ENCODE measurements at places on chromosomes 12 and 14. TPM values are rescaled to one million over a fixed set of nuclear protein-coding genes. Genes with fewer than 3 reads are reported as not detected.

DNA sequence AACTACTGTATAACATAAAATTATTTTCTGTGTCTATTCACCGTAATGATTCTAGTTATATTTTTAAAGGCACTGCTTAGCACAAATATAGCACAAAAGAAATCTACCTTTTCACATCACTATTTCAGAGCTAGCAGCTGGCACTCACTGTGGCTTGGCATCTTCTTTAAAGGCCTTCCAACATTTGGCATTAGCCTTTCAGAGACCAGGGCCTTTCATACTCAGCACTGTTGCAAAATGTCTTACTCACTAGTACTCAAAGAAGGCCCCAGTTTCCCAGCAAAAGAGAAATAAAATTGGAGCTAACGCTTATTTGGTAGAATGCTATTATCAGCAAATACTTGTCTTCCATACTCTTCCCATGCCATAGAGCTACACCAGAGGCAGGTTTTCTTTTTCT is 238.4 kb downstream of the MED13L start:
- H3K36me3 ChIP-seq, result no peaks in the 10 kb centered on the region
- no peak for DNase-seq
- H3K27ac ChIP-seq, result no peak overlapping the region
- no peaks in the 10 kb centered on the region for H3K27me3 ChIP-seq
- H3K4me1 ChIP-seq, result no peaks in the 10 kb centered on the region
- H3K4me3 ChIP-seq, result no peak overlapping the region

DNA sequence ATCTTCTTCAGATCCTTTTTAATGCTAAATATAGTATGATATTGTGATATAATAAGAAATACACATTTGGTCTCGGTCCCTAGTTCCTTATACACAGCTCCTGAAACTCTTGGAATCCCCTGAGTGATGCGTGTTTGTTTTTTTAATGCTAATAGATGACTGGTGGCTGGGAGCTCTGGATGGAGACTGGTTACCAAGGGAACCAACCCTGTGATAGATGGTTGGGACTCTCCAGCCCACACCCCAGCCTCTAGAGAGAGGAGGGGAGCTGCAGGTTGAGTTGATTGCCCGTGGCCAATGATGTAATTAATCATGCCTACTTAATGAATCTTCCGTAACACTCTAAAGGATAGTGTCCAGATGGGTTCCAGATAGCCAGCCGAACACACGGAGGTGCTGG is 140.6 kb downstream of the FBXL14 start:
- no peaks in the 10 kb centered on the region for H3K4me1 ChIP-seq
- no peak overlapping the region for H3K4me3 ChIP-seq
- H3K27me3 ChIP-seq, result no peaks in the 10 kb centered on the region
- no peak overlapping the region for H3K27ac ChIP-seq

DNA sequence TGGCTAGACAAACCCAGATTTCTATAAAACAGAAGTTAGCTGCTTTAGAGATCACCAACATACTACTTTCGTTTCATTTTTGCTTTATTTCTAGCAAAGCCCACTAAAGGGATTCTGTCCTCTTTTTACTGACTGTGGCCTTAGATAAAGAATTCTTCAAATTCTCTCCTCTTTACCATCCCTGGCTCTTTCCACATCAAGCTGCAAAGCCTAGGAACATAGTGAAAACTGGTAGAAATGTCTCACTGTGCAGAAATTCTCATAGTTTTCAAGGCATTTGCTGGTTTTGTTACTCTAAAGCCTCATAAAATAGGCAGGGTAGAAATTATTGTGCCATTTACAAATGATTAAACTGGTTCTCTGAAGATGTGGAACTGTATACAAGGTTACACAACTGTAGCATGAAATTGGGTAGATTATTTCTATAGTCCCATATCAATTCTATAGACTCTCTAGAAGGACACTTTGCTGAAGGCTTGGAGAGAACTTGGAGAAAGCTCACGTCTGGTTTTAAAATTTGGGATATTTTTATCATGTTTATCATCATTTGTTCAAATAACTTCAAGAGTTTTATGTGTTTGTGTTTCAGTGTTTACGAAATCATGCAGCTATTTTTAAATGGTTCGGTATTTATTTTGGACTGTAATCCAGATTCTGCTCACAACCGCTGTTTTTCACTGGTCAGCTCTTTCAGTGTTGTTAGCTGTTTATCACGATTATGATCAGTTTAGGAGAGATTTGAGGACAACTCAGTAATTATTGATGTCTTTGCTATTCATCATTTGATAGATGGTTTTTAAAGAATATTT is 36.7 kb upstream of the CSRP2 start:
- no peak for DNase-seq
- H3K27me3 ChIP-seq, result no peaks in the 10 kb centered on the region
- no peak overlapping the region for H3K4me3 ChIP-seq
- H3K36me3 ChIP-seq, result no peaks in the 10 kb centered on the region
- H3K27ac ChIP-seq, result peak overlapping the region; percentile 19

BDKRB2 gene
- 4.2 TPM for total RNA-seq

CLEC1B gene
- not detected for total RNA-seq

ADSS1 gene
- total RNA-seq, result 6.9 TPM

DNA sequence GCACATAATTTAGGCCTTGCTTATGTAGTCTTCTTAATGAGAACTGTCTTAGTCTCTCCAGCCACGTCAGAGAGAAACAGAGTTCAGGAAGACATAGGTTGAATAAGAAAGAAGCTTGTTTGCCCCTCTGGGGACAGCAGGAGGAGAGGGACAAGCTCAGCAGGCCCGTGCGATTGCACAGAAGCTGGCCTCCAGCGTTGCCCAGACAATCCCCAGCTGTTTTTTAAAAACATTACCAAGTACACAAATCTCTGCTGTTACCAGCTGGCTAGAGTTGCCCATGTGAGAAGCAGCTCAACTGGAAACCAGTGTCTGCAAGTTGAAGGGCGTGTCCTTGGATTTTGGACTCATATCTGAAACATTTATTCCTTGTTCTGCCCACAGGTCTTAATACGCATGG is 232.6 kb downstream of the EFCAB11 start:
- no peak overlapping the region for H3K4me3 ChIP-seq
- no peak for DNase-seq
- no peaks in the 10 kb centered on the region for H3K27me3 ChIP-seq
- no peak overlapping the region for H3K27ac ChIP-seq

ALX1 gene
- total RNA-seq, result not detected

TRHDE gene
- 43.2 TPM for total RNA-seq

VRK1 gene
- total RNA-seq, result 13.1 TPM

GRCh38 chr12:532908-533565 is 73.3 kb downstream of the B4GALNT3 start:
- no peak overlapping the region for H3K4me3 ChIP-seq
- H3K27ac ChIP-seq, result no peak overlapping the region
- H3K36me3 ChIP-seq, result no peaks in the 10 kb centered on the region
- no peaks in the 10 kb centered on the region for H3K27me3 ChIP-seq
- H3K4me1 ChIP-seq, result no peaks in the 10 kb centered on the region

GRCh38 chr14:69852531-69853321 is 26.5 kb upstream of the SMOC1 start:
- H3K36me3 ChIP-seq, result no peaks in the 10 kb centered on the region
- no peak for DNase-seq

- no peak overlapping the region for H3K4me3 ChIP-seq
- H3K27me3 ChIP-seq, result no peaks in the 10 kb centered on the region
- no peak for DNase-seq
- H3K36me3 ChIP-seq, result no peaks in the 10 kb centered on the region
Observed at GRCh38 chr12:104506676-104507401, 50.1 kb downstream of the CHST11 start.

GRCh38 chr12:84435682-84436081 is 476.9 kb downstream of the SLC6A15 start:
- no peaks in the 10 kb centered on the region for H3K27me3 ChIP-seq
- H3K4me3 ChIP-seq, result no peak overlapping the region
- H3K36me3 ChIP-seq, result no peaks in the 10 kb centered on the region
- no peaks in the 10 kb centered on the region for H3K4me1 ChIP-seq
- no peak for DNase-seq

CYP27B1 gene
- total RNA-seq, result 0.48 TPM

DNA sequence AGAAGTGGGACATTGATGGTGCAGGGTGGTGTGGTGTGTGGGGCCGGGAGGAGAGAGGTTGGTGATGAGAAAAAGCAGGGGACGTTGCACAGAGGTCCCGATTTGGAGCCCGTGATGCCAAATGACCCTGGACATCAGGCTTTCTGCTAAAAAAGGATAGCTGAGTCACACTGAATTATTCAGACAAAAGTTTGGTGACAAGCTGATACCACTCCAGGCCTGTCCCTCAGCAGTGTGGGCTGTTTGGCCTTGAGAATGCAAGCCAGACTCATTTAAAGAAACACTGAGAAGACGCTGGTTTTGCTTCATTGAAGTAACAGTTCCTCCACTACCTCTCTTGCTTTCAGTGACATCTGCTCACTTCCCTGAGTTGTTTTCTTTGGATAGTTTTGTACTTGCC is 262.1 kb upstream of the PWP1 start:
- no peaks in the 10 kb centered on the region for H3K27me3 ChIP-seq
- H3K4me3 ChIP-seq, result no peak overlapping the region
- no peak overlapping the region for H3K27ac ChIP-seq
- DNase-seq, result no peak
- H3K4me1 ChIP-seq, result no peaks in the 10 kb centered on the region

DNA sequence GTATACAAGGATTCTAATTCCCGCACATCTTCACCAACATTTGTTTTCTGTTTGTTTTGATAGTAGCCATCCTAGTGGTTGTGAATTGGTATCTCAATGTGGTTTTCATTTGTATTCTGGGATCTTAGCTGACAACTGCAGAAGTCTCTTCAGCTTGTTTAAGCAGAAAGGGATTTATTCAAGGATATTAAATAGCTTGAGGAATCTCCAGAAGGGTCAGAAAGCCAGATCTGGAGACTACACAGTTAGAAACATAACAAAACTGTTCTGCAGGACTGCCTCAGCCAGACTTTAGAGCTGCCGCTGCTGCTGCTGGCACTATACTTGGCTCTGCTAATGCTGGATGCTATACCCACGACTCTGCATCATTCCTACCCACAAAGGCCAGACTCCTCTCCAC is 13.4 kb upstream of the CDKL1 start:
- no peak overlapping the region for H3K27ac ChIP-seq
- no peaks in the 10 kb centered on the region for H3K36me3 ChIP-seq
- H3K4me1 ChIP-seq, result no peaks in the 10 kb centered on the region
- no peaks in the 10 kb centered on the region for H3K27me3 ChIP-seq

TSPAN19 gene
- total RNA-seq, result not detected

DNA sequence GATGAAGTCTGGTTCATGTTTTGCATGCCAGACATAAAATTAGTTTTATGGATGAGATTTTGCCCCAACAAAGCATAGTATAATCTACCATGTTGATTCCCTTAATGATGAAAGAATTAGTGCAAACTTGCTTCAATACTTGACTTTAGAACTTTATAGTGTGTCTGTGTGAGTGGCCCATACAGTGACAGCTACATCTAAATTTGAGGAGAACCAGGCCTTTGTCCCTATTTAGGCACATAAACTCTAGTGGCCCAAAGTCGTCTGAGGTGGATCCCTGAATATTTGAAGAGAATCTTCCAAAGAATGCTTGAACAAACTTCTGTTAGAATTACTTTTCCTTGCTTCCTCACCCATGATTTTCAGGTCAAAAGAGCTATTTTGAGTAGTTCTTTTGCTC is 70.4 kb downstream of the POLR3B start:
- no peaks in the 10 kb centered on the region for H3K4me1 ChIP-seq
- H3K27me3 ChIP-seq, result no peaks in the 10 kb centered on the region

CDCA3 gene
- total RNA-seq, result 0.33 TPM

- no peaks in the 10 kb centered on the region for H3K36me3 ChIP-seq
- H3K27ac ChIP-seq, result peak overlapping the region; percentile 48
- no peak overlapping the region for H3K4me3 ChIP-seq
- no peaks in the 10 kb centered on the region for H3K27me3 ChIP-seq
- no peaks in the 10 kb centered on the region for H3K4me1 ChIP-seq
Observed at GRCh38 chr12:91053951-91054715, 3.7 kb downstream of the KERA start.

DNA sequence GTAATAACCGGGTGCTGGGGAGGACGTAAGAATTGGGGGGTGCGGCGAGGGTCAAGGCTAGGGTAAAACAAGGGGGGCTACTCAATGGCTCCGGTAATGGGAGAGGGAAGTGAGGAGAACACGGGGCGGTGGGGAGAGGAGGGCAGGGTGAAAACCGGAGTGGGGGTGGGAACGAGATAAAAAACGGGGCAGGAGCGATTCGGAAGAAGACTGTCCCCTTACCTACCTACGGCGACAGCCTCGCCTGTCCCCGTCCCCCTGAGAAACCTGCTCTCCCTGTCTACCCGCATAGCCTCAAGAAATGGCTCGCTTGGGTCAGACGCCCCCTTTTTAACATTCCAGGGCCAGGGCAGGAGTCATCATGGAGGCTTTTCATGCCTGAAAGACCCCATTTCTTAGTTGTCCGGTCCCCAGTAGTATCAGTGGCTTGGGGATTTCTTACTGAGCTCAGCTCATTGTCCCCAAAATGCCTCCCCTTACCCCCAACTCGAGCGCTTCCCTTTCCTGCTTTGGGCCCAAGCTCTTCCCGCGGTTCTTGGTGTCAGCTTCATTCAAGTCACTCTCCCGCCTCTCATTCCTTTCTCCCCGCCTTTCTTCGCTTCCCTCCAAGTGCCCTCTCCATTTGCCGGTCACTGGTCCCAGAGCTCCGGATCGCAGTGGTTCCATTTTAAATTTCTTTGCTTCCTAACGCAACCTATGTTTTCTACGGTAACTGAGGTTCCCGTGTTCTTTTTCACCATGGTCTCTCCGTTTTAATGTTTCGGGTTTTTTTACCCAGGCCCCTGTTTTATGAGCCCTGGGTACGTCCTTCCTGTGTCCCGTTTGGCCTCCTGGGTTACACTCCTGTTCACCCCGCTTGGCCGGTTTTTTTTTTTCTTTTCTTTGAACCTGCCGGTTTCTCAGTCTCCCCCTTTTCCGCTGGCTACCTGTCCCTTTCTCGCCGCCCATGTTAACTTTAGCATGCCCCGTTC is 1.2 kb upstream of the WSB2 start:
- DNase-seq, result peak; percentile 57
- peak overlapping the region; percentile 100 for H3K27ac ChIP-seq
- peak overlapping the region; percentile 79 for H3K4me3 ChIP-seq
- no peaks in the 10 kb centered on the region for H3K4me1 ChIP-seq

DNA sequence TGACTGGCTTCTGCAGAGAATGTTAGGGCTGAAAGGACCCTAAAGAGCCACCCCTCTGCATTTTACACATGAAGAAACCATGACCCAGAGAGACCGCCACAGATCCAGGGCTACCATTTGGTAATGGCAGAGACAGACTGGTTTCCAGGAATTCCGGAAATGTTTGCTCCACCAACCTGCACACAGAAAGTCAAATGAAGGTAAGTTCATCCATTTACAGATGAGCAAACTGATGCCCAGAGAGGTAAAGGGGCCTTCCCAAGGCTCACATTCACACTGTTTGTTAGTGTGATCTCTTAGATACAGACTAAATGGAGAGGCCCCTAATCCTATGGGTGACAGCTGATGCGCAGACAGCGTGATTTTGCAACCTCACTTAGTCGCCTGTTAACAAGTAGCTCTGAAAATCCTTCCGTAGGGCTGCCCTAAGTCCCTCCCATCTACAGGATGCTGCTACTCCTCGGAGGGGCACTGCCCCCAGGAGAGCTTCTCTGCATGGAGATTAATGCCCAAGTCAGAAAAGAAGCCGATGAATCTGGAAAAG is 33.8 kb downstream of the ZFP36L1 start:
- no peak overlapping the region for H3K4me3 ChIP-seq
- H3K27ac ChIP-seq, result no peak overlapping the region
- no peak for DNase-seq
- H3K4me1 ChIP-seq, result no peaks in the 10 kb centered on the region
- H3K36me3 ChIP-seq, result no peaks in the 10 kb centered on the region

TMPRSS12 gene
- not detected for total RNA-seq

L3HYPDH gene
- total RNA-seq, result 74.4 TPM

- H3K27ac ChIP-seq, result no peak overlapping the region
- H3K4me3 ChIP-seq, result peak overlapping the region; percentile 5
- no peak for DNase-seq
- H3K27me3 ChIP-seq, result no peaks in the 10 kb centered on the region
- no peaks in the 10 kb centered on the region for H3K4me1 ChIP-seq
Observed at GRCh38 chr12:32455607-32456071, 56.3 kb downstream of the FGD4 start.

All from breast epithelium (tissue), 4 donors.